ENCODE measurements at places on chromosomes 6 and 20.

- no peak for DNase-seq
Measured at GRCh38 chr6:12275107-12275506, 15.1 kb upstream of the EDN1 start.

GRCh38 chr20:53711333-53712211 lies 117.9 kb upstream of the ZNF217 start:
- DNase-seq = no peak

DNA sequence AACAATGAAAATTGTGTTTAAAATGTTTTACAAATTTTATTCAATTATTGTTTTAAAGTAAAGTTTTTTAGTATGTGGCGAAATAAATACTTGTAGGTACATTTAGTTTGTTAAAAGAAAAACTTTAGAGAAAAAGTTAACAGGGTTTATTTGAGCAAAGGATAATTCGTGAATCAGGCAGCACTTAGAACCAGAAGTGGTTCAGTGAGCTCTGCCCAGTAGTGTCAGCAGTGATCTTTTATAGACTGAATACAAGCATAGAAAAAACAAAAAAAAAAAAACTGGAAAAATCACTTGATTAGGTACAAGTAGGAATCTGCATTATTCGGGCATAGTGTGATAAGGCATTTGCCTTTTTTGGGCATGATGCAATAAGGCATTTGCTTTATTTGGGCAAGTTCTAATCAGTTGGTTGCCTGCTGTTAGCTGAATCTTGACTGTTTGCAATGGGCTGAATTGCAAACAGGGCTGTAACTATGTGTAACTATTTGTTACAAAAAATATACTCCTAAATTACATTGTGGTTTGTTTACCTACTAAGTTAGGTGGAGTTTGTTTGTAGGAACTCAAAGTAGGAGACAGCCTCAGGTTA lies 122.9 kb upstream of the MMS22L start:
- DNase-seq = no peak

- no peak for DNase-seq
Measured at GRCh38 chr6:1792989-1793388, 183.3 kb downstream of the FOXC1 start.

- DNase-seq = no peak
Measured at GRCh38 chr6:86730216-86730615, 207.1 kb upstream of the HTR1E start.

DNA sequence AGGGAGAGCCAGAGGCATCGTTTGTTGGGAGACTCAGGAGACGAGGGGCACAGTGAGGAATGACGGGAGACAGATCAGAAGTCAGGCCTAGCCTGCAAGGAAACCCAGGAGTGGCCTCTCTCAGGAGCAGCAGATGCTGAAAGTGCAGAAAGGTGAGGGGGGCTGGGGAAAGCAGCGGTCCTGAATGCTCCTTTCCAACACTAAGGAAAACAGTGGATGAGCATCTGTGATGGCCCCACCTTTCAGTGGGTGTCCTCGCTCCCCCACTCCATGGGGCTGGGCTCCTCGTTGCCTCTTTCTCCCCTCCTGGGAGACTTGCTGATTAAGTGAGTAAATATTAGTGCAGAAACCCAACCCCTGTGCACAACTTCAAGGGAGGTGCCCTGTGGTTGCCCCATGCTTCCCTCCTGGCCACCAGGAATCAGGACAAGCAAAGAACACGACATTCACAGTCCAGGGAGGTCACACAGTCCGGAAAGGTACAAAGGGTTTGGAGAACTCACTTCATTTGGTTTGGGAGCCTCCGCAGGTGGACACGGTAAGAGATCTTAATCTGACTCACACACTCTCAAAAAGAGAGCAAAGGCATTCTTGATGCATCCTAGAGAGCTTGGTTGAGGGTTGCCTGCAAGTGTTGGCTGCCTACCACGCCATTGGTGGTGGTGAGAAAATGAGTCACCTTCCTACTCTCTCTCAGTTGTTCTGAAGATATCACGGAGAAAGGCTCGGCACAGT lies 9.7 kb upstream of the BPIFB1 start:
- DNase-seq = no peak

DNA sequence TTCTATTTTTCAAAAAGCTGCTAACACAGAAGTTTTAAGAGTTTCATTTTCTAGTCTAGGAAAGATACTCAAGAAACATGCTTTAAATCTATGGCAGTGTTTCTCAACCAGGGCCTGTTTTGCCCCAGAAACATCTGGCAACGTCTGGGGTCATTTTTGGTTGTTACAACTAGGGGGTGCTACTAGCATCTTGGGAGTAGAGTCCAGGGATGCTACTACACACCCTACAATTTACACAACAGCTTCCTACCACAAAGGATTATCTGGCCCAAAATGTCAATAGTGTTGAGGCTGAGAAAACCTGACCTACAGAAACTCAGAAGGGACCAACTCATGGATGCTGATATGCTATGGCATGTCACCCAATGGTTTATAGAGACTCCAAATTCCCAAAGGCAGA lies 24.4 kb downstream of the SERAC1 start:
- DNase-seq = no peak

DNA sequence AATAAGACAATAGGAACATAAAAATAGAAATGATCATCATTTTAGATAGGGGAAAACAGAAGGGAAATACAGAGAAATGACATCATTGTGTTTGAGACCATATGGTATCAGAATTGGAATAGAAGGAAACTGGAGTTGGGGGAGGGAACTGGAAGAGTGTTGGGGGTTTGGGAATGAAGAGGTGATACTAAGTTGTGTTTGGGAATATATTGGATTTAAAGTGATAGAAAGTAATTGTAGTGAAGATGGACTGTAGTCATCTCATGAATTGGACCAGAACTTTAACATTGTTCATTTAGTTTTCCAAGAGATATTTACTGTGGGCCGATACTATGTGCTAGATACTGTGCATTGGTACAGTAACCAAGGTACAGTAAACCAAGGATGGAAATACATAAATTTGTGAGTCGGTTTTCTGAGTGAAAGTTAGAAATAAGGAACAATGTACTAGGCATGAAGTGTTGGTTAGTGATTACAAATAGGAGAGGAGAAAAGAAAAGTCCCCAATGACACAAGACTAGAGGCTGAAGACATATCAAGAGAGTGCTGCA lies 32.3 kb downstream of the KCNQ5 start:
- DNase-seq = no peak

DNA sequence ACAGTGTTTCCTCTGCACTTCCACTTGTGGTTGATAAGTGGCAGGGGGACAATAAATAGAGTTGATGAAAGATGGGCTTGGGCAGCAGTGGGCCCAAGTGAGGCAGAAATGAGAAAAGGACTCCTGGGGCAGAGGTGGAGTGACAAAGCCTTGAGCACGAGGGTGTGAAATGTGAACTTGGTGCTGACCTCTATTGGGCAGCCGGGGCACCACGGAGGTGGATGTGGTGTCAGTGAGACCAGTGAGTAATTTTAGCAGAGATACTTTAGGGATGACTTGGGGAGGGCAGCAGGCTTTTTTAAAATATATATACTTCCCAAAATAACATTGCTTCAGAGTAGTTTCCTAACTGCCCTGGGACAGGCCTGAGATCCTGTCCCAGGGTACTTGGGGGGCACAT lies 30.6 kb upstream of the MYLK2 start:
- no peak for DNase-seq

GRCh38 chr6:154928325-154928922 lies 66.7 kb upstream of the TIAM2 start:
- DNase-seq = no peak

- no peak for DNase-seq
Measured at GRCh38 chr6:143525356-143525755, 13.8 kb upstream of the FUCA2 start.
